Breast epithelium (tissue), 4 donors: ENCODE measurements at places on chromosomes 3 and 15. TPM values are rescaled to one million over a fixed set of nuclear protein-coding genes. Genes with fewer than 3 reads are reported as not detected.

MYO5A gene
- 34.1 TPM for total RNA-seq

PCOLCE2 gene
- 30.2 TPM for total RNA-seq

NR1I2 gene
- 0.29 TPM for total RNA-seq

NRG4 gene
- total RNA-seq = not detected

SLCO2A1 gene
- 7.5 TPM for total RNA-seq

MKRN3 gene
- total RNA-seq = not detected

GPR62 gene
- not detected for total RNA-seq

THAP10 gene
- 1.8 TPM for total RNA-seq

CACNA1D gene
- 32.1 TPM for total RNA-seq

MORC1 gene
- total RNA-seq = not detected

OCA2 gene
- total RNA-seq = 0.80 TPM

NR2F2 gene
- total RNA-seq = 13.6 TPM

DNA sequence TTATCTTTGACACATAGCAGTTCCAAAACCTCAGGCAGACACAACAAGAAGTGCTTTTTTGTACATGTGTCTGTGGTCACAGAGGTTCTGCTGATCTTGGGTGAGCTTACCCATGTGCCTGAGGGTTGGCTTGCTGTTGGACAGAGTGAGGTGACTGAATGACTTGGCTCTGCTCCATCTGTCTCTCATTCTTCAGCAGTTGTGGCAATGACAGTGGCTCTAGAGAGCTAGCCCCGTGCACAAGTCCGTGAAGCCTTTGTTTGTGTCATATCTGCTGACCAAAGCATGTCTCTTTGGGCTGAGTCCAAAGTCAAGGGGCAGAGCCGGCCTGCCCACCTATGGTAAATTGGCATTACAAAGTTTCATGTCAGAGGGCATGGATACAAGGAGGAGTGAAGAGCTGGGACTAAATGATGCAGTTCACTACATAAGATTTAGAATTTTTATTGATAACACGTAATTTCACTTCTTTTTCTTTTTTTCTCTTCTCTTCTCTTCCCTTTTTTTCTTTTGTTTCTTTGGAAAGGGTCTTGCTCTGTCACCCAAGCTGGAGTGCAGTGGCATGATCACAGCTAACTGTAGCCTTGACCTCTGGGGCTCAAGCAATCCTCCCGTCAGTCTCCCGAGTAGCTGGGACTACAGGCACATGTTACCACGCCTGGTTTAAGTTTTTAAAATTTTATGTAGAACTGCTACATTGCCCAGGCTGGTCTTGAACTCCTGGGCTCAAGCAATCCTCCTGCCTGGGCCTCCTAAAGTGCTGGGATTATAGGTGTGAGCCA is 77.9 kb downstream of the ITPR1 start:
- no peak for DNase-seq

GRCh38 chr3:148074946-148075345 is 622.8 kb upstream of the AGTR1 start:
- no peak for DNase-seq

DNA sequence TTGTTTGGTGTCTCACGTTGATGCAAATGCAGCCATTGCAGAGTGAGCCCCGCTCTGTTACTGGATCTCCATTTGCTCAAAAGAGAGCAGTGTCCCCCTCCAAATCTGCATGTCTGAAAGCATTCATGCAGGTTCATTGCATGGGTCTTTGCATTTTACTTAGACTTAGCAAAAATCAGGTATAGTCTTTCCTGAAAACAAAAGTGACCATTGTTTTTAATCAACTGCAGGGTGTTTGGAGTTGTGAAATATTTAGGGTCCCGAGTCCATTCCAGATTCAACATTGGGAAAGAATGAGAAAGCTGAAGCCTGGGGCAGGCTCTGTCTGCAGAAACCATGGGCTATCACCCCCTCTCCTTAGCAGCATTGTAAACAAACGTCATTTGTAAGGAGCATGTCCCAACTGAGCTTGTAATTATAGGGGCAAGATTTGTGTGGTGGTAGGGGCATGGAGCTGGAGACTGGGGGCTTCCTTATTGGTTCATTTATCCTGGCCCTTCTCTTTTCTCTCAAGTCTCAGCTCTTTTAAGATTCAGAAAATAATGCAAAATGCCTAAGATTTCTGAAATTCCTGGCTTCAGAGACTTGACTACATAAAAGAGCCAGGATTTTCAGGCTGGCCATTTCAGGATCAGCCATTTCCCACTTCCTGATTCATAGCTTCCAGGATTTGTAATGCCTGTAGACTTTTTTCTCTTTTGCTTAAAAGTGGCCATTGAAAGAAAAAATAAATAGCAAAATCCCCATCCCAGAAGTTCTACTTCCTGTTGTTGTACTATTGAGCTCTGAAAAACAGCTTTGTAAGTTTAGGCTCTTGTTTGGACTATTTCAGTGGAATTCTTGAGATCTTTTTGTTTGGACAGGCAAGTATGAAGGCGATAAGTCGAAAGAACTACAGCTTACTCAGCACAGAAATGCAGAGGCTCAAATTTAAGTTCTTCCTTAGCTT is 23.0 kb downstream of the IGF1R start:
- DNase-seq = no peak

- no peak for DNase-seq
Observed at GRCh38 chr15:32688151-32688639, 29.6 kb upstream of the GREM1 start.

- no peak for DNase-seq
Observed at GRCh38 chr3:15750143-15750542, 47.6 kb downstream of the ANKRD28 start.

GRCh38 chr3:4514916-4515315 is 21.8 kb downstream of the ITPR1 start:
- DNase-seq = no peak

DNA sequence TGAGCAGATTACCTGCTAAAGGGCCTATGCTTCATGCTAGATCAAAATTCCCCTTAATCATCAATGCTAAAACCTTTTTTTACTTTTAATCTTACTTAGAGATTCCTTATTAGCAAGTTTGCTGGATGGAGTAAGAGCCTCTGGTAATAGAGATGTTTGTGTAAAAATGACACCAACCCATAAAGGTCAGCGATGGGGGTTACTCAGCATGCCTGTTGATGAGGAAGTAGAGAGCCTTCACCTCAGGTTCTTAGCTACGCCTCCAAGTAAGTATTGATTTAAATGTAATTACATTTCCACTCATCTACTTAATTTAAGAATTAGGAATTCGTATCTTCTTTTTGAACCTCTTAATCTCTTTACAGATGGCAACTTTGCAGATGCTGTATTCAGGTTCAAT is 38.8 kb downstream of the DNAJC13 start:
- no peak for DNase-seq

- DNase-seq = no peak
Observed at GRCh38 chr15:32878869-32879805, 161.3 kb downstream of the GREM1 start.

DNA sequence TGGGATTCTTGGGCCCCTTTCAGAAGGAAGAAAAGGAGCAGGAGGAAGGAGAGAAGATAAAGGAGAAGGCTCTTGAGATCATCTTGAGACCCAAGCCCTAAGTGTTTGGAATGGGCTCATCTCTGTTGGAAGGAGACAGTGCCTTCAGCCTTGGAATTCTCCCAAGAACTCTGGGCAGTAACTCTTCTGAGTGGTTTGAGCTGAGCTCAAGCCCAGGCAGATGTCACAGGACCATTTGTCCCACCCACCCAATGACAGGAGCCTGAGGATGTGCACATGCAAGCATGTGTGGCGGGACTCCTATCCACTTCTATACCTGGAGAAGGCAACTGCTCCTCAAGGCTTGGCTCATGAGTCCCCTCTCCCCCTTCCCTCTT is 14.6 kb upstream of the TMEM40 start:
- no peak for DNase-seq

GRCh38 chr15:99090011-99090699 is 14.7 kb upstream of the SYNM start:
- peak; percentile 14 for DNase-seq

DNA sequence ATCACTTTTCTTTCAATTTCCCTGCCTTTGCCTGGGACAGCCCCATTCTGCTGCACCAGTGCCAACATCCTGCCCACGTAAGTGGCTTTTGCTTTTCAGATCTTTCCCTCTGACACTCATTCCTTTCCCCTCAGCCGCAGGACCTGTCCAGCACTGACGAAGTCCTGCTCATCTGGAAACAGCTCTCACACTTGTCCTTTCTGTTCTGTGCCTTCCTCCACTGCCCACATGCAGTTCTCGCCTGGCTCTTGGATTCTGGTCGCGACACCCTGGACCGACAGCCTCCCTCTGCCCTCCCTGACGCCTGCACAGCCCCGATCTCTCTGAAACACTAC is 99.7 kb downstream of the ADCY5 start:
- DNase-seq = no peak

DNA sequence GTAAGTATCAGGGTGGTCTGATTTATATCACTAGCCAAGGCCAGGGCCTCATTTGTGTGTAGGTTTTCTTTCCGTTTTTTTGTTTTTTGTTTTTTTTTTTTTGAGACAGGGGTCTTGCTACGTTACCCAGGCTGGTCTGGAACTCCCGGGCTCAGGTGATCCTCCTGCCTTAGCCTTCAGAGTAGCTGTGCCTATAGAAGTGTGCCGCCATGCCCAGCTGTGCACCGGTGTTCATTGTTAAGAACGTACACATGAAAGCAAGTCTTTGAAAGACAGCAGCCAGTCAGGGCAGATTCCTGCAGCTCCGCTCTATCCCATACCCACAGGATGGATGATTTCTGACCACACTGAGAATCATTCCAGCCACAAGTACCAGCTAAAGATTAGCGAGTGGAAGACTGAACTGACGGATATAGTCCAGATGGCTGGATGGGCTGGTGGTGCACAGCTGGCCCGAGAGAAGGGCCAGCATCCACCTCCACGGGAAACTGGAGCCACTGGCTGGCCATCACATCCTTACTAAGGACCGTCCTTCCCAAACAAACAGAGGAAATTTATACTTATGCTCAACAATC is 95.4 kb downstream of the PCSK6 start:
- no peak for DNase-seq

- DNase-seq = no peak
Observed at GRCh38 chr3:50268703-50269451, at the start of gene SEMA3B. Gene SEMA3B (plus strand): TSS chr3:50269147. CDS start chr3:50269241, 94 bp downstream.

- no peak for DNase-seq
Observed at GRCh38 chr15:60237446-60237845, 160.3 kb downstream of the ANXA2 start.

DNA sequence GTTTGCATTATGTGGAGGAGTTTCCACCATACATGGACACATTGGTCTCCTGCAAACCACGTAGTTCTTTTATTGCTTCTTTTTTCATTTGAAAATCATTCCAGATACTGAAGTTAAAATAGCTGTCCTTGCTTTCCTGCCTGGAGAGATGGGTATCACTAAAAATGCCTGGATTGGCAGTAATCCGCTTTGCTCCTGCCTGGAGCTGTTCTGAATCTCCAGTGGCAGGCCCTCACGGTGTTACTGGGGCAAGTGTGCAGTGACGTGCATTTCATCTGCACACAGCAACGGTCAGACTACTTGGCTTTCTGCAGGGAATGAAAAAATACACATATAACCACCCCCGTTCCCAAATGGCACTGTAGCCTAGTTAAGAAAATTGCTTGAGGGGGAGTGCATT is 272.9 kb downstream of the IL5RA start:
- DNase-seq = no peak

DNA sequence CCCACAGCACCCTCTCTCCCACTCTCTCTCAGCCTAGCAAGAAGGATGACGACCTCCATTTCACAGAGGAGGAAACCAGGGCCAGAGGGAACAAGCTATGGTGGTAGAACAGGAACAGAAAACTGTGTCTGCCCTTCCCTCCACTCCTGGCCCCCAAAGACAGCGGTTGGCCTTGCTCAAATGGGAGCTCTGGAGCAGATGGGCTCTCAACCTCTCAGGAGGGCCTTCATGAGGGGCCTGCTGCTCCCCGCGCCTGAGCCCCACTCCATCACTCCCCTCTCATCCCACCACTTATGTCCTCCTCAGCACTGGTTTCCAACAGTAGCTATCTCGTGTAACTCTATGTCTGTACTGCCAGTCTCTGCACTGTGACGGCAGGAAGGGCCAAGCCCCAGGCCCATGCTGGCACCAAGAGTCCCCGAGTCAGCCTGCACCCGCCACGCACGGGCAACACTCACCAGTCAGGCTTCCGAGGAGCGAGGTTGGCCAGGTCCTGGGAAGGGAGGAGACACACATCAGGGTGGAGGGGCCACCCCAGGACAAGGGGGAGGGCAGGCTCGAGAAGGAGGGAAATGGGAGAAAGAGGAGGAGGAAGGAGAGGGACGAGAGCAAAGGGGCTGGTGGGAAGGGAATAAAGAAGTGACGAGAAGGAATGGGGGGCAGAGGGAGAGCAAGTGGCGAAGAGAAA is 45.5 kb downstream of the PTH1R start:
- DNase-seq = no peak

GRCh38 chr3:106371971-106372805 is 503.4 kb upstream of the CBLB start:
- DNase-seq = no peak

DNA sequence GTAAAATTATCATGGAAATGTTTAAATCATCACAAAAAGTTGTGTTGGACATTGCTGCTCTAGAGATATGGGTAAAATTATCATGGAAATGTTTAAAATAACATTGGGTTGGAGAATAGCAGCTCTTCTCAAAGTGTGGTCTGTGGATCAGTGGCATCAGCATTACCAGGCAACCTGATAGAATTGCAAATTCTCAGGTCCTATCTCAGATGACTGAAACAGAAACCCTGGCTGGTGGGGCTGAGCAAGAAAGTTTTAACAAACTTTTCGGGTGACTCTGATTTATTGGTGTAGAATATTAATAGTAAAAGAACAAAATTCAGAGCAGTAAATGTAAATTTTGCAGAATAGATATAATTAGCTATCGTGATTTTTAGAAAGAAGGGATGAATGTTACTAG is 28.9 kb downstream of the NXPE3 start:
- DNase-seq = no peak

DNA sequence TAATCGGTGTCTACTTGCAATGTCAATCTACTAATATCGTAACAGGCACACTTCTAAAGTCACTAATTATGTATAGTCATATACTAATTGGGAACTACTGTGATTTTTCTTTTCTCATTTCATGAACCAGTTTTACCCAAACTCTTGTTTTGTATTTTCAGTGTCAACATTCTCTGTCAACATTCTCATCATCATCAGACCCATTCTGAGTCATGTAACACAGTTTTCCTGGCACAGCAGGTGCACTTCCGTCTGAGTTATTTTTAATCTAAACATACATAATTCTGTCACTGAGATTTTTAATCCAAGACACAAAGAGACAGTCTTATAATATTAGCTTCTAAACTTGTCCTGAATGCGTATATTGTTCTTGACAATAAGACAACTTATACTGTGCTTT is 205.1 kb upstream of the EIF1B start:
- DNase-seq = no peak

GRCh38 chr15:74964794-74965193 is 8.2 kb upstream of the RPP25 start:
- no peak for DNase-seq

DNA sequence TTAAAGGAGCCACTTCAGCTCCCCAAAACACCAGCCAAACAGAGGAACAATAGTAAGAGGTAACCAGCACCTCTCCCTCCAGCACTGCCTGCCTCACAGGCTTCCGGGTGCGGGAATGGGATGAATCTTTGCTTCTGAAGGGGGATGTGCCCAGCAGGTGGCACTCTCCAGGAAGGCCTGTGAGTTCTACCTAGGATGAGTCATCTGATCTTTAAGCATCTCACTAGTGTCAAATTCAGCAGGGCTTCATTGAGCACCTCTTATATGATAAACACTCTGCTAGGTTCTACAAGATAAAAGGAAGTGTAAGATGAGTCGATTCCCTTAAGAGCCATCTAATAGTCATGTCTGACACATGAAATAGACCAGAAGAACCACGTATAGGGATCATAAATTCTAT is 237.4 kb upstream of the UMPS start:
- DNase-seq = peak; percentile 76
